ENCODE measurements at places on chromosomes 4 and X.

- DNase-seq, result no peak
Observed at GRCh38 chr4:103400405-103400804, 202.3 kb upstream of the CENPE start.

DNA sequence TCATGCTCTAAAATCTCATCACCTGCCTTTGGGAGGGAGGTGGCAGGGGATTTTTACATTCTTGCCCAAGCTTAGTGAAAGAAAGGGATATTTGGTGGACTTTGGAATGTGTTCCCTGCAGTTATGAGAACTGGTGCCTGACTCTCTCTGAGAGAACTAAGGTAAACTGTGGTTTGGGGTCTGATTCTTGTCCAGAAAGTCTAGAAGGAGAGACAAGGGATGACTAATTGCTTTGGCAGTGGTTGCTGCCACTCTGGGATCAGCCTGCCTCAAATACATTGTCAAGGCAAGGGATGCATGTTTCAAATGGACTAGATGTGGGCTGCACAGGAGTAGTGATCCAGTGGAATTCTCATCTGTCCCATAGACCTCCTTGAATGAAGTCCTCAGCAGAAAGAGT lies 115.2 kb downstream of the DDIT4L start:
- DNase-seq, result no peak

DNA sequence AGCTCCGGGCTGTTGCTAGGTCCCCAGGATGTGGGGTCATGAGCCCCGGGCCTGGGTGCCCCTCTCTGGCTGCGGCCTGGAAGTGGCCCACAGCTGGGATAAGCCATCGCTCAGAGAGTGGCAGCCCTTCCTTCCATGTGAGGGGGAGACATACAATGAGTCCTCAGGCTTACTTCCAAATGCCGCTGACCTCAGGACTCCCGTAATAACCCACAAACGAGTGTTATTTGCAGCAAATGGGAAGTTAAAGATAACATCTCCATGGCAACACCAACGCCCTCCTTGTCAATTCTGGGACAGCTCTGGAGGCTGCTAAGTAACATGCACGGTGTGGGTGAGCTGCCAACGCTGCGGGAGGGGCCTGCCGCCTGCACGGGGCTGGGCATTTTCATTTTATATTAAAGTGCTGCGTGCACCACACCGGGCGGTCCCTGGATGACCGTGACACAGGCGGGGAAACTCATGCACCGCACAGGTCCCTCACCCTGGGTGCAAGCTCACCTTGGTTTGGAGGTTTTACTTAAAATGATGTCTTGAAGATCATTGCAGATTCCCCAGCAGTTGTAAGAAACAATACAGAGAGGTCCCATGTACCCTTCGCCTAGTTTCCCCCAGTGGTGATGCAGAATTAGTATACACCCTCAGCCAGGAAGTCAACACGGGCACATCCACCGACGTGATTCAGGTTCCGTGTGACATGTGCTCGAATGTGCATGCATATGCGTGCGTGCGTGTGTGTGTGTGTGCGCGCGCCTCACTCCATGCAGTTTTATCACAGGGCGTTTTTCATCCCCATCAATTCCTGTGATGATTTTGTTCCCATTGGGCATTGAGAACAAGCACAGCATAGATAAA lies 79.4 kb downstream of the ABLIM2 start:
- DNase-seq, result no peak

DNA sequence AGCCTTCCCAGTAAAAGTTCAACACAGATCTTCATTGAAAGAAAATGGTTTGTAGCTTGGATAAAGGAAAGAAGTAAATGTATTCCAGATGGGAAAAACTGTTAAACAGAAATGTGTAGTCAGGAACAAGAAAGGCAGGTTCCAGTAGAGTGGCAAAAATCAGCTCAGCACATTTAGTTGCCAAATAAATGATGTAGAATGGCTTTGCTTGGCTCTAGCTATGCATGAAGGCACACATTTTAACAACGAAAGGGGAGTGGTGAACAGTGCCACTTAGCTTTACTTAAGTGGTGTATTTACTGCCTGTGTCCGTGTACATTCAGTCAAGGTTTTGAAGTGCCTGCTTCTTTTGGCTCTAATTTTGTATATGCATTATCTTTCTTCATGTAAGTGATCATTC lies 644.5 kb upstream of the ATOH1 start:
- no peak for DNase-seq

GRCh38 chr4:82481506-82481840 lies 51.1 kb downstream of the ENOPH1 start:
- DNase-seq, result no peak

DNA sequence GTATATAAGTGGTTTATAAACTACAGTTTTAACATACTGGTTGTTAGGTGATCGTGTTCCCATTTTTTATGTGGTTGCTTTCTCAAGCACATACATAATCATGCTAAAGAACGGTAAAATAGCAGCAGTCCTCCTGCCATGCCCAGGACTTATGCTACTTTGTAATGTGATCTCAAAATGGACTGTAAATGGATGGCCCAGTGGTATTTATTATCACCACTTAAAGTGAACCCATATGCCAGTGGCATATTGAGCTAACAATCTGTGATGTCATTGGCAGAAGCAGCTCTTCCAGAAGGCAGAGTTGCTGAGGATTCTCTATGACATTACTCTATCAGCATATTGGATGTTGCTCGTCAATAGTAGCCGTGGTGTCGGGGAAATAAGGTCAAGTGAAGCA lies 28.6 kb downstream of the ANK2 start:
- no peak for DNase-seq

DNA sequence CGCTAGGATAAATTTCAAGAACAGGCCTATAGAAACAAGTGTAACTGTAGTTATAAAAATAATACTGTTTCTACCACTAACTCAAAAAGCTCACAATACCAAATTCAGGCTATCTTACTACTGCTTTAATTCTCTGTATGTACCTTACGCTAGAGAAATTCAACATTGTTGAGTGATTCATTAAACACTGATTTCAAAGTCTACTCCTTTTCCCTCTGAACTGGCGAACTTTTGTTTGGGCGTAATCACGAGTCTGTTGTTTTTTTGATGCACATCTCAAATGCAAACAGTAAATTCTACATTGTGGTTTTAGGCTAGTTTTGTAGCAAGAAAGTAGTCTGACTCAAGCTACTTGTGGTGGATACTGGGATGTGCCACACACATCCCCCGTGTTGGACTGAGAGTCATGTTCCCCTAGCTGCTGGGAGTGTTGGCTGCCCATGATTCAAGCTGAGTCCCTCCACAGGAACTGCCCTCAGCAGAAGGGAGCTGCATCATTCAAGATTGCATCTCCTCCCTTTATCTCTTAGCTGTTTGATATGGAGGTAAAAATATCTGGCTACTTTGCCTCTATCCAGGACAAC lies 406.1 kb downstream of the RAPGEF2 start:
- DNase-seq, result no peak

DNA sequence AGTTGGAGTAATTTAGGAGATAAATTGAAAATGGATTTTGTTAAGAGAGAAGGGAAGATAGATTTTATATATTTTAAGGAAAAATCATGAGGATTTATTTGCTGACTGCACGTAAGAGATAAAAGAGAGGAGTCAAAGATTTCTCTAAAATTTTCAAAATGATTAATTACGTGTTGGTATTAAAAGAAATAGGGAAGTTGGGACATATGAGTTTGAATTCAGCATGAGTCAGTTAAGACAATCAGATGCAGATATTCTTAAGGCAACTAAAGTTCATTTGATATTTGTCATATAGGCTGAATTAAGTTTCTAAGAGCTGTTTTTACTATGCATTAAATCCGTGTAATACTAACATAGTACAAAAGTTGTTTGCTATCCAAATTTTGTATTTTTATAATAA lies 46.9 kb downstream of the TET2 start:
- DNase-seq, result no peak

DNA sequence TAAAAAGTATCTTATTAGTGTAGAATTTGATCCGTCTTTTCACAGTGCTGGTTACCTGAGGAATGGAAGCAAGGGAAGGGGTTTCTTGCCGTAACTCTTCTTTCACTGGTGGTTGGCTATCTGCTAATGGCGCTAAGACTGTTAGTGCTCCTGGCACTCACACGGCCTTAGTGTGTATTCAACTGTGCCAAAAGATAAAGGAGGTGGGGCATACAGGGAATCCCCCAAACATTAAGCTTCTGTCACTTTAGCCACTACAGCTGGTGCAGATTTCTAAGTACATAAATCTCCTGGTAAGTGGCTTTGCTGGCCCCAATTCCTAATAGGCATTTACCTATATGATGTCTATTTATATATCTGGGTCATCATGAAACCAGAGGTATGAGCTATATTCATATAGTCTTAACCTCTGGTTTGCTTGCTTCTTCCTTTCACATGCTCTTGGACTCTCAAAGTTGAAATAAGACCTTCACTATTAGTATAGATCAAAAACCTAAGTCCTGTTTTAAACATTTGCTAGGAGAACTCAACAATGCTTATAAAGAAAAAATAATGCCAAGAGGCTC lies 95.1 kb downstream of the TSPAN7 start:
- no peak for DNase-seq

DNA sequence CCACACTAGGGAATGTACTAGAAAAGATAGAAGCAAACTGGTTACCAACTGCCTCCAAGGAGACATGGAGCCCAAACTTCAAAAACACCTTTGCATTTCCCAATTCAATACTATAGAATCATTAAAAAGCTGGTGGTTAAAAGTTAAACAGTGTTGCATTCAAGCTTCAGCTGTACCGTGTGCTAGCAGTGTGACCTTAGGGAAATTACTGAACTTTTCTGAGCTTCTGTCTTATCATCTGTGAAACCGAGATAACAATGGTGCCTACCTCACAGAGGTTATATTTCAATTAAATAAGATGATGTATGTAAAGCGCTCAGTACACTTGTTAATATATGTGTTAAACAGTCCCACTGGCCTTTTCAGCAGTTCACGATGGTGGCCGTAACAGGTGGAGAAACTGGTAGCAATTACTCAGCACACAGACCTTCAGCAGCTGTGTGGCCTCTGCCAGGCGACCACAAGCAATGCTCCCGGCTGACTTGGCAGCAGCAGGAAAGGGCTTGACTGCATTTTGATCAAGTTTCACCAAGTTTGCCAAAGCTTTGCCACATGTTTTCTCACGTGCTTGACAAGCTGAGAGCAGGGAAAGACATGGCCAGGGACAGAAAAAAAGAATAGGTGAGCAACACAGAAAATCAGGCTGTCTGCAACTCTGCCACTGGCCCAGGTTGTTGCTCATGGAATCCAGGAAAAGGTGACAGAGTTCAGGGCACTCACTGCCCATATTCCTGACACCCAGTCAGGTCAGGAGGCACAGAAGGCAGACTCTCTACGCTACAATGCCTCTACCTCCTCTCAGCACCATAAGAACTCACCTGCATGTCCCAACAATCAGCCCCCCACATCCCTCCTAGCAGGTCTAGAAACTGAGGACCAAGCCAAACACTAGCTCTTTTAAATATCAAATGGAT lies 72.1 kb downstream of the PARM1 start:
- DNase-seq, result no peak

- DNase-seq, result no peak
Observed at GRCh38 chr4:41070516-41071281, 143.6 kb downstream of the APBB2 start.

- no peak for DNase-seq
Observed at GRCh38 chrX:68829582-68830418, 979 bp downstream of the EFNB1 start.

GRCh38 chr4:181564625-181565024 lies 678.6 kb upstream of the TENM3 start:
- no peak for DNase-seq

DNA sequence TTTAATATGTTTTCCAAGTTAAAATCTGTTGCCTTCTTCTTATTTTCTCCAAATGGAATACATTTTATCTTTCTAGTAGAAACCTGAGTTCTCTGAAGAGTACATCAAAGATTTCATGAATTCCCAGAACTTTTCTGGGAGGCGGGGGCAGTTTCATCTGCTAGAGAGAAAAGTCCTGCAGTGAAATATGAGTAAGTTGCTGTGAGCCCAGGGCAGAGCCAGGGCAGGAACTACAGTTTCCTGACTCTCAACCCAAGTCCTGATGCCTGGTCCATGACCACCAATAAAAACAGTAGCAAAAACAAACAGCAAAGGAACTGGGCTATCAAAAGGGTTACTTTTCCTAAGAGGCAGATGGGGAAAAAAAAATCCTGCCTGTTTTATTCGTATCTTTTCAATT lies 239.4 kb upstream of the CTSO start:
- no peak for DNase-seq

- DNase-seq, result no peak
Observed at GRCh38 chrX:108946531-108946930, 210.2 kb upstream of the IRS4 start.

DNA sequence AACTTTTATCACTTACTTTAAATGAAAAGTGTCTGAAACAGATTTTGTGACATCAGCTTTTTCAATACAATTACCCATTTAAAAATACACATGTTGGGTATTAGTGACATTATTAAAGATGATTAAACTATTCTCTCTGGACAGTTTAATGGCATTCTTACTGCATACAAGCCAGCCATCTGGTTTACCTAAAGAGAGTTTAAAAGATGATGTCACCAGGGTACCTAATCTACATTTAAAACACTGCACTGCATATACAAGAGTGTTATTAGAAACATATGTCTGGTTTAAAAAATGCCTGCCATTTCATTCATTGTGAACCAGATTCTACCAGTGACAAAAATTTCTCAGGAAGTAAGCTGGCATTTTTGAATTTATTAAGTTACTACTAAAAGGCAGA lies 919.1 kb downstream of the ADGRL3 start:
- DNase-seq, result no peak

GRCh38 chr4:77538144-77538543 lies 67.5 kb upstream of the CXCL13 start:
- DNase-seq, result no peak

DNA sequence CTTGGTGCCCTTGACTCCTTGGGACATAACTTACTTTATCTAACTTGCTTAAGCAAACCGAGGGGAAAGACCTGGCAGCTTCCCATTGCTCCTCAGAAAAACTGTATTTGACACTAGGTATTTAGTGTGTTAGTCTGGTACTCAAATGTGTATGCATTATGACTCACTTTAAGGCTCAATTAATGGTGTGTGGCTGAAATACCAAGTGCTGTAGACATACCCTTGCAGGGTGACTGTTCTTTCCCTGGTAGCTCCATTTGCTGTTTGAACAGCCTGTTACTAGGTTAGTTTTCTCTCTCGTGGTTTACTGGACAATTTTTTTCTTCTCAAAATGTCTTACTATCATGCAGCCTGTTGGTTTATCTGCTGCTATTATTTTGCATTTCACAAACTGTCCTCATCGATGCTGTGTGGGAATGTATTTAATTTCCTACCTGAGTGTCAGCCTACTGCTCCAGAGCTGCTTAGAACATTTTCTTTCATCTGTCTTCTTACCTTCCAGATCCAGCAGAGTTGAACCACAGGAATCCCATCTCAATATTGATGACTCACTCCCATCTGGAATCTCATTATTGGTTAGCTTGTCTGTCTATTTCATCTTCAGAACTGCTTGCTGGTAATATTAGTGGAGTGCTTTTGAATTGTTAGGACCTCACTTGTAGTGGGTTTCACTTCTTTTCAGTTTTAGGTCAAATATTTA lies 158.0 kb upstream of the FAT1 start:
- DNase-seq, result no peak

DNA sequence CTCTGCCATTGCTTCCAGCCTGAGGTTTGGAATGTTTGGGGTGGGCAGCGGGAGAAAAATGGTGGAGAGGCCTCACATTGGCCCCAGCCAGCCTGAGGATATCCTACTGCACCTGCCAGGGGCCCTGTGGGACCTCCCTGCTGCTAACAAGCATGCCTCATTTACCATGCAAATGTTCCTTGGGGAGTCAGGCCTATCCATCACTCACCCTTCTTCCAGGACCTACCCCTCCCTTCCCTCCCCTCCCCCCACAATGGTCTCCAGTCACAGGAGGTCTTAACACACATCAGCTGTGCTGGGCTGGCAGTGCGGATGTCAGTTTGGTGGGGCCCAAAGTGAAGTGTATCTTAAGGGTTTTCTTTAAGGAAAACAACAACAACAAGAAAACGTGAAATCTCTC lies 139.2 kb downstream of the SHOX start:
- no peak for DNase-seq
